ENCODE measurements at places on chromosomes 2 and 18. TPM values are rescaled to one million over a fixed set of nuclear protein-coding genes. Genes with fewer than 3 reads are reported as not detected.

The PUS10 gene
- 3.7 TPM for polyA plus RNA-seq

The B4GALT6 gene
- polyA plus RNA-seq = not detected

GRCh38 chr2:26196683-26197418, 24.0 kb downstream of the GAREM2 start:
- peak; percentile 55 for DNase-seq
- H3K36me3 ChIP-seq = peaks cover 50% of the 10 kb centered on the region
- peaks cover 22% of the 10 kb centered on the region for H3K4me1 ChIP-seq
- H3K27me3 ChIP-seq = no peaks in the 10 kb centered on the region

GRCh38 chr2:86074811-86075210, 30.9 kb downstream of the POLR1A start:
- H3K27me3 ChIP-seq = no peaks in the 10 kb centered on the region
- DNase-seq = no peak
- H3K36me3 ChIP-seq = no peaks in the 10 kb centered on the region
- H3K4me1 ChIP-seq = peaks cover 27% of the 10 kb centered on the region
- no peak overlapping the region for H3K27ac ChIP-seq

DNA sequence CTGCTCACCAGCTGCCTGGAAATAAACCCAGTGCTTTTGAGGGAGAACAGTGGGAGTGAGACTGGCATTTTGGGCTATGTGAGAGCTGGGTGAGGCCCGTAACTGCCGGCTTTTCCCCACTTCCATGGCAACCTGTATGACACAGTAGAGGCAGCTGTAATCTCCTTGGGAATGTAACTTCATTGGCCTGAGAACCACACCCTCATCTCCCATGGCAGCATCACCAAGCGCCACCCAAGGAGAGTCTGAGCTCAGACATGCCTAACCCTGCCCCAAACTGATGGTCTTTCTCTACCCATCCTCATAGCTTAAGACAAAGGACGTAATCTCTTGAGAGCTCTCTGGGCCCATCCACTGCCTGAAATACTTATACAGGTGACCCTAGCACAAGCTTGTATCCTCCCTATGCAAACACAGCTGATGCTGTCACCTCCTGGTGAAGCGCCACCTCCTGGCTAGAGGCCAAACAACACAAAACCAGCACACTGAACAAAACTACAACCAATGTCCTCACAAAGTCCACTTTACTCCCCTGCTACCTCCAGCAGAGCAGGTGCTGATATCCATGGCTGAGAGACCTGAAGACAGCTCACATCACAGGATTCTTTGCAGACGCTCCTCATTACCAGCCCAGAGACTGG, 763.4 kb upstream of the NRXN1 start:
- no peak overlapping the region for H3K27ac ChIP-seq
- H3K36me3 ChIP-seq = no peaks in the 10 kb centered on the region
- no peak overlapping the region for H3K4me3 ChIP-seq
- H3K4me1 ChIP-seq = no peaks in the 10 kb centered on the region
- no peaks in the 10 kb centered on the region for H3K27me3 ChIP-seq

DNA sequence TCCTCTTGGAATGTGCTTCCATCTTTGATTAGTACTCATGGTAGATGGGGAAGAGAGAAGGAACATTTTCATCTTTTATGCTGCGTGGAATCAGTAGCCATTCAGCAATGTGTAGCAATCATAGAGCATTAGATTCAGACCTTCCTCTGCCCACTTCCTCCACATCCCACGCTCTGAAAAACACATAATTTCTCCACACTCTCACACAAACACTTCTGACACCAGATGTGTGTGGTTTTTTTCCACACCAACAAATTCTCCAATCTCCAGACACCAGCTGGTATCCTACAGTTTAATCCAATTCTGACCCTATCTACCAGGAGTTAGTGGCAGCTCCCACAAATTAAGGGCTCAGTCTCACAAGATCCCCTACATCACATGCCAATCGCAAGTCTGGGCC, 103.3 kb downstream of the AOX1 start:
- H3K27me3 ChIP-seq = peaks cover 5% of the 10 kb centered on the region
- no peak overlapping the region for H3K27ac ChIP-seq
- no peaks in the 10 kb centered on the region for H3K36me3 ChIP-seq
- no peak for DNase-seq
- H3K4me1 ChIP-seq = no peaks in the 10 kb centered on the region

DNA sequence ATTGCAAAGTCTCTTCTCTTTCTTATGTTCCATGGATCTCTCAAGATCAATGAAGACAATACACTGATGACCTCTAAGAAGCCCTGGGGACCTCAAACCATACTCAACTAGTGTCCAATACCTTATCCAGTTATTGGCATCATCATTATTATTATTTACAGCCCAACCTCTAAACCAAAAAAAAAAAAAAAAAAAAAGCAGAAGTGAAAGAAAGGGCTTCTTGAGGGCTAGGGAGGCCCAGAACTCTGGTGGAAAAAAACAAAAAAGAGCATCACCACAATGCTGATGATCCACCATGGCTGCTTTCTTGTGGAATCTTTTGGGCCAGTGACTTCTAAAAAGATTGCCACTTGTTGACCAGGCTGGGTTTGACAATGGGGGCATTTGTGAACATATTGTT, 324.9 kb downstream of the LPIN1 start:
- peak overlapping the region; percentile 16 for H3K27ac ChIP-seq
- H3K4me1 ChIP-seq = peaks cover 57% of the 10 kb centered on the region
- no peaks in the 10 kb centered on the region for H3K36me3 ChIP-seq
- H3K4me3 ChIP-seq = peak overlapping the region; percentile 38

GRCh38 chr2:189171956-189172609, 7.5 kb downstream of the COL5A2 start:
- no peak overlapping the region for H3K4me3 ChIP-seq
- no peaks in the 10 kb centered on the region for H3K27me3 ChIP-seq
- no peak for DNase-seq
- H3K36me3 ChIP-seq = no peaks in the 10 kb centered on the region
- H3K27ac ChIP-seq = no peak overlapping the region

All from naive B cell (primary cell).